Aorta (tissue), 5 donors: ENCODE measurements at places on chromosomes 5 and 9.

DNA sequence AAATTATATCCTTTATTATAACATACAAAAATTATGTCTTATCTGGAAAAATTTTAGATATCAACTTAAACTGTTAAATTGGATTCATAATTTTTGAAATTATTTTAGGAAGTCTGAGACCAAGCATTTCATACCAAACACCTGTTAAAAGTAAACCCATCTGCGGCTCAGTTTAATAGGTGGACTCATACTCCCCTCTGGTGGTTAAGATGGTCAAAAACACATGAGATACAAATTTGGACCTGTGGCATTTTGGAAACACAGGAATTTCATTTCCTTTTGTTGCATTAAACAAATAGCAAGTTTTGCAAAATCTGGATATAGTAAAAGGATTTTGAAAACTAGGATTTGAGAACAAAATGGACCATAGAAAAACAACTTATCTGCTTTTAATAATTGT is 53.7 kb downstream of the RGMB start:
- no peak overlapping the region for H3K27ac ChIP-seq
- no peaks in the 10 kb centered on the region for H3K36me3 ChIP-seq
- DNase-seq, result no peak
- no peak overlapping the region for H3K4me3 ChIP-seq
- no peaks in the 10 kb centered on the region for H3K27me3 ChIP-seq
- no peaks in the 10 kb centered on the region for H3K4me1 ChIP-seq

DNA sequence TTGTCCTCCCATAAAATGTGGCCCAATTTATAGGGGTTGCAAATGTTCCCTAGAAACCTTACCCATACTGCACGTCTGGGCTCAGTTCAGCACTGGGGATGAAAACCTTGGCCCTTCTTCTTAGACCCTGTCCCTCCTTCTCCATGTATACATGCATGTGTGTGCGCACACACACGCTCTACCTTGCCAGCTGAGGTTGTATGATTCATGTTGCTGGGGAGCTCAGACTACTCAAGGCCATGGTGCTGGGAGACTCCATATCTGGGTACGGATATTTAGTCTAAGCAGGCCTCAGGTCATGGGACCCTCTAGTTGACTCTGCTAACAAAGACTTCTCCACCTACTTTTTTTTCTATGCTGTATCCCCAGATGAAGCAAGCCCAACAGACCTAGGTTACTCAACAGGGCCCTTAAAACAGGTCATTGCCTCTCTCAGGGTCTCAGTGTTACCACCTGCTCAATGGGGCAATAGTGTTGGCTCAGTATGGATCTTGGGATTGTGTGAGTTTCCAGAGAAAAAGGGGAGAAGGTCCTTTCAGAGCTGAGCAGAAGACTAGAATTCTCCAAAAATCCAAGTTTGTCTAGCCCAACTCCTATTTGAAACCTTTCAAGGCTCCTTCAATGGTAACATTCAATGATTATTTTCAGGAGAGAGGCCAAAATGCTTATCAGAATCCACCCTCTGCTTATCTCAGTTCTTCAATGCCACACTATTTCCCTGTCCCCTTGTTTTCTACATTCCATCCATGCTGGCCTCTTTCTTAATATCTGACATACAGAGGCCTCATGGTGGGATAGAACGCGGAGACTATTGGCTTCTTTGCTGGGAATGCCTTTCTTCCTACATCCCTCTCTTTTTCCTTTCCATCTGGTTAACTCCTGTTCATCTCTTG is 123.6 kb upstream of the PITX1 start:
- H3K27me3 ChIP-seq, result no peaks in the 10 kb centered on the region
- no peaks in the 10 kb centered on the region for H3K4me1 ChIP-seq
- DNase-seq, result no peak
- H3K27ac ChIP-seq, result no peak overlapping the region
- H3K36me3 ChIP-seq, result no peaks in the 10 kb centered on the region

- H3K36me3 ChIP-seq, result no peaks in the 10 kb centered on the region
- H3K4me3 ChIP-seq, result no peak overlapping the region
- no peak overlapping the region for H3K27ac ChIP-seq
- DNase-seq, result no peak
- no peaks in the 10 kb centered on the region for H3K4me1 ChIP-seq
- no peaks in the 10 kb centered on the region for H3K27me3 ChIP-seq
These were observed 55.3 kb upstream of the SLCO6A1 start for GRCh38 chr5:102554082-102554481.

GRCh38 chr9:79289856-79290255 is 281.9 kb upstream of the TLE4 start:
- H3K27ac ChIP-seq, result no peak overlapping the region
- no peaks in the 10 kb centered on the region for H3K36me3 ChIP-seq
- no peaks in the 10 kb centered on the region for H3K4me1 ChIP-seq
- H3K27me3 ChIP-seq, result no peaks in the 10 kb centered on the region
- no peak for DNase-seq
